ENCODE measurements at places on chromosomes 4 and X.

- no peak for DNase-seq
These were observed 37.9 kb downstream of the EREG start for GRCh38 chr4:74402692-74403456.

DNA sequence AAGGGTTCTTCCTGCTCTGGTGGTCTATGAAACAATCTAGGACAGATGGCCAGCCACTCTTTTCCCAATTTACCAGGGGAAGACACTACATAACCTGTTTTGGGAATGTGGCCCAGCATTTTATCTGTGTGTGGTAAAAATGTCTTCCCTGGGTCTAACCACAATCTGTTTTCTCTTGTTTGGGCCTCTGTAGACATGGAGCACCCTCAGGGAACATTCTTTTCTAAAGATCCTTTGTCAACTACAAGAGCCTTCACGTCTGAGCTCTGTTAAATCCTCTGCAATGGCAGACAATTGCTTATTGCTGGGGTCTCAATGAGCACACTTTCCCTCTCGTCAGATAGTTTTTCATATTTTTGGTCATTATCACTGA is 35.5 kb downstream of the PLAC1 start:
- no peak for DNase-seq

DNA sequence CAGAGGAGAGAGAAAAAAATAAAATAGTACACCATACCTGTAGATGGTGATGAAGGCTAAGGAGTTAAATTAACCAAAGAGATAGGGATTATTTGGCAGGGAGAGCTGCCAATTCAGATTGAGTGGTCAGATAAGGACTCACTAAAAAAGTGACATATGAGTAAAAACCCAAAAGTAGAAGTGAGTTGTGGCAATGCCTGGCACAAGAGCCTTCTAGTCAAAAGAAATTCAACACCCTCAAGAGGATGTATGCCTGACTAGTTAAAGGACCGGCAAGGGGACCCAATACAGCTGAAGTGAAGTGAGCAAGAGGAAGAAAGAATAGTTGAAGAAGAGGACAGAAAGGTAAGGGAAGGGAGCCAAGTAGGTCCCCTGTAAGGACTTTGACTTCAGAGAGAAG is 34.9 kb downstream of the ELF2 start:
- no peak for DNase-seq

GRCh38 chrX:94123062-94123461 is 449.1 kb downstream of the FAM133A start:
- no peak for DNase-seq

GRCh38 chrX:106391284-106391911 is 220.4 kb upstream of the RADX start:
- no peak for DNase-seq

- DNase-seq, result no peak
These were observed 32.9 kb upstream of the DCX start for GRCh38 chrX:111444881-111445280.

- DNase-seq, result no peak
These were observed 9.4 kb downstream of the ADH6 start for GRCh38 chr4:99209671-99210070.

- DNase-seq, result no peak
These were observed 257.0 kb upstream of the AGTR2 start for GRCh38 chrX:115913575-115913974.

GRCh38 chrX:1902901-1903235 is 288.0 kb downstream of the ASMT start:
- DNase-seq, result no peak

GRCh38 chrX:13936521-13937225 is 93.0 kb downstream of the GEMIN8 start:
- no peak for DNase-seq

DNA sequence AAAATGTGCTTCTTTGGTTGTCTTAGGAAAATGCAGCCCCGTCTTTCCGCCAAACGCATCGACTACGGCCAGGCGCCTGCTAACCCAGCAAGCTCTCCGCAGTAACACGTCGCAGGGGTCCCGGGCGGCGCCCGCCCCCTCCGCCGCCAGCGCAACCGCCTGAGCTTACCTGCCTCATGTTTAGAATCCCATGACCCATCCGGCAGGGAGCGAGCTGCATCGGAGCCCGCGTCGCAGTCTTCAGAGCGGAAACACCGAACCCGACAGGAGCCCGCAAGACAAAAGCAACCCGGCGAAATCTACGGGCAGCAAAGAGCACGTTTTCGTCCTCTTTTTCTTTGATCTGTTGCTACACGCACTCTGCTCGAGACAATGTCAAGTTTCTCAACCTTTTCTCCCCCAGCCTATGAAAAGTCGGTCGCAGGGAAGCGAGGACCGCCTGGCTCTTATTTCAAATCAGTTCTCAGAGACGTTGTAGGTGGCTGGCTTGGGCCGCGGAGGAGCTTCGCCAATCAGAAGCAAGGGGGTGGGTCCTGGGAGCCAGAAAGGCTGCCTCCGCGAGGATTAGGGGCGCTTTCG is at the start of gene MID1:
TSS of gene MID1 (minus strand) at position 465 of the 579 bp plus-strand sequence. CDS start 53,038 bp downstream, outside the sequence.
- DNase-seq, result peak; percentile 77

DNA sequence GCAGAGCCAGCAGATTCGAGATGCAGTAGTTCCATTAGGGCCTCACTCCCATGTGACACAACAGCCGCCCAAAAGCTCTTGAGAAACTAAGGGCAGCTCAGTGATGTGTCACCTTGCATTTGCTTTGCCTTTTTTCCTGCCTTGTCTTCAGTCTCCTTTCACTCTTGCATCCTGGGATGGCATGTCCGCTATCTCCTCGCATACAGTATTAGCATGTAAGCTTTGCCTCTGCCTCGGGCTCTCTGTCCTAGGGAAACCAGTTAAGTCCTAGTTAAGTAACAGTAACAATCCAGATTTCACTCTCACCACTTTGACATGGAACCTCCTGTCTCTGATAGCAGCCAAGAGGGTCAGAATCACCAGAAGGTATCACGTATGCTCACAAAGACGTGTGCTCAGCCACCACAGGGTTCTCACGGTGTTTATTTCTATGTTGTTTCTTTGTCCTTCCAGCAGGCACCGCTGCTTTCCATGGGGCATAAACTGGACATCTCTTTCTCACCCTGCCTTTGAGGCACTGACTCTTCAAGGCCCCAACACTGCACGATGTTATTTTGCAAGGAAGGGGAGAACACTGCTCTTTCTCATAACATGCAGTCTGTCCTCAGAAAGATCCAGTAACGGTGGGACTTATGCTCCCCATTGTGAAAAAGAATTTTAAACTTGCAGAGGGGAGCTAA is 26.7 kb upstream of the SORBS2 start:
- DNase-seq, result no peak

GRCh38 chr4:185305979-185306442 is 89.7 kb downstream of the LRP2BP start:
- peak; percentile 56 for DNase-seq

- no peak for DNase-seq
These were observed 70.7 kb upstream of the SLC4A4 start for GRCh38 chr4:71268166-71268565.

GRCh38 chrX:7191681-7192110 is 43.7 kb upstream of the PUDP start:
- DNase-seq, result no peak

DNA sequence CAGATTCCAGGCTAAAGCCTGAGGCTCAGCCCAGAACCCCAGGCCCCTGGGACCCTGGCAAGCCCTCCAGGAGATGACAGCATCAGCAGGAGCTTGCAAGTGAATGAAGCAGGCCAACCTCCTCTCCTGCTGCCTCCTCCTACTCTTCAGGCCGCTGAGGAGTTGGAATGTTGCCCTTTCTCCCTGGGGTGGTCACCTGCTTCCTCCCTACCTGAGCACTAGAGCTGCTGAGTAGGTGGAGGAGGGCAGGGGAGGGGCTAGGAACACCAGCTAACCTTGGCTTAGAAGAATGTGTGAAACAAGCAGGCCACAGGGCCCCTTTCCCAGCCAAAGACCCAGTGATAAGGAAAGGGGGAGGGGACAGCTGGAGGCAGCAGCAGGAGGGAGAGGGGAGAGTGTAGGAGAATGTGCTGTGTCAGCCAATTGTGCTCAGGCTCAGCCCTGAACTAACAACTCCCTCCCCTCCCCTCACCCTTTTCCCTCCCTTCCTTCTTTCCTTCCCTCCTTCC is 58.0 kb downstream of the PJA1 start:
- DNase-seq, result peak; percentile 53

GRCh38 chrX:53695946-53696549 is 9.5 kb upstream of the HUWE1 start:
- DNase-seq, result no peak

DNA sequence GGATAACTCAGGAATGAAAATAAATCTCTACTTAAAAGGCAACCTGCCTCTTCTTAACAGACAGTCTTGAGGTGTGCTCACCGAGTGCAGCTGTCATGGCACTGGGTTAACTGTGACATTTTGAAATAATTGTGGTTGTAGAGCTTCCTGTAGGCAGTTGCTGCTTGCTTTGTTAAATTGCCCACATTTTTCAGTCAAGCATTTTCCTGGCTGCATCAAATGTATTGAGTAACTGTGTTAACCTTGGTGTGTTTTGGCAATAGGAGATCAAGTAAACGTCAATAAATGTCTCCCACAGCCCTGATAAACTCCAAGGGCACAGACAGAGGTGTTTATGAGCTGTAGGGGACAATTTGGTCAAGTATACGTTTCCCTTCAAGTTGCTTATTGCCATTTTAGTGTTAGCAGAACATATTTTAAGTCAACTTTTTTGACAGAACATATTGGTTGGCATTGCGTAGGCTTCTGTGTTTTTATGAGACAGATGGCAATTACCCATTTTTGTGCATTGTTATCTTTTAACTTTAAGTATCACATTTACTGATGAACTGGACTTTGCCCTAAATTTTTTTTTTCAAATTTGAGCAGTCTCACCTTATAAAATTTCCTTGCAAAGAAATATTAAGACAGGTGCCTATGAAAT is 527.4 kb downstream of the C4orf33 start:
- no peak for DNase-seq

- DNase-seq, result no peak
These were observed 26.3 kb downstream of the RTL5 start for GRCh38 chrX:72105436-72105835.

GRCh38 chrX:57177070-57177469 is 39.9 kb upstream of the SPIN2A start:
- DNase-seq, result no peak

DNA sequence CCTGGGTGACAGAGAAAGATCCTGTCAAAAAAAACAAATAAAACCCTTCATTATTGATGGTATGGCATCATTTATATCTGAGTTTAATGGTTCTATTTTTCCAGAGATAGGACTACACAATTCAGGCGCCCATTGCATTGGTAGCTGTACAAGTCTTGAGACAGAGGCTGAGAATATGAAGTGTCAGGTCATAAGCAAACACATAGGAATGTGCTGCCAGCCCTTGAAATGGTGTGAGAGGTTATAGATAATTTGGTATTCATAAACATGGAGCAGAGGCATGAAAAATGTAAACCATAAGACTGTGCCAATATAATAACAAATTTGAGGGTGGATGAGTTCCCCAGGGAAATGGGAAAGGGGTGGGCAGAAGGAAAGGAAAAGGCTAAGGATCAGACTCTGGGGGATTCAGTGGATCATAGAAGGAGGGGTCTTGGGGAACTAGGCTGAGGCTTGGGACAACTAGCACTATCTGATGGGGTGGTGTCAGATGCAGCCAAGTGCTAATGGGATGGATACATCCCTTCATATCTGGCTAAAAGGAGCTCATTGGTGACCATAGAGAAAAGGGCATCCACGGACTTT is 50.8 kb downstream of the MAOA start:
- DNase-seq, result no peak

- peak; percentile 43 for DNase-seq
These were observed 72.6 kb upstream of the TRIM2 start for GRCh38 chr4:153131596-153131995.

DNA sequence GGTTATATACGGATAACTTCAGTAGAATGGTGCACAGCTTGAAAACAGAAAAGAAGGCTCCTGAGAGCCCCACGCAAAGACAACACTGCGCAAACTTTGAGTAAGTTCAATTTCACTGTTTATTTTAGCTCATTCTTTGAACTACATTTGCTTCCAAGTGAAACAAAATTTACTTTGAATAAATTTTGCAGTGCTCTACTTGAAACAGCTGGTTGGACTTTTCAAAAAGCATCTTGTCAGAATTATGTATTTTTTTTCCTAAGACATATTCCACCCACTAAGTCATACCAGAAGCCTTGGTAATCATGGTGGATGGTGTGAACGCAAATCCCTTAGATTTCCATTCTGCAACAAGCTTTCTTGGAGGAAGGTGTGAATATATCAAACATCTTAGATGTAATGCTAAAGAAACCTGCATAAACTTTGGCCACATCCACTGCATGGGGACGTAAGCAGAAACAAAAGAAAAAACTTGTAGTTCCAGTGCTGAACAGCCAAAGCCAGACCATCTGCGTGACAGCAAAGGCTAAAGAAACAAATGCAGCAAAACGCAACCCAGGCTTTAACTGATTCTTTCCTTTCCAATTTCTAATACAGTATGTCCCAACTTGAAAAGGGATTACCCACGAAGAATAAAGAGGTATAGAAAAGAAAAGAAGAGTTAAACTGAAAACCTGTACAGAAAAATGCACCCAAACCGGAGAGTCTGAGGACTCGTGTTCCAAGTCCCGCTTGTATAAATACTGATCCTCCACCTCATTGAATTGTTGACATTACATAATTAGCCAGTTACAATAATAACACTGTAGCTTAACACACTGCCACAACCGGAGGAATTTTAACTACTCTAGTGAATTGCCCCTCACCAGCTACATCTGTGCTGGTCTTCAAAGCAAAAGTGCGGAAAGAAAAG is 90.9 kb downstream of the SH3RF1 start:
- DNase-seq, result peak; percentile 54

- DNase-seq, result no peak
These were observed 907 bp upstream of the ATP10D start for GRCh38 chr4:47484168-47484567.

DNA sequence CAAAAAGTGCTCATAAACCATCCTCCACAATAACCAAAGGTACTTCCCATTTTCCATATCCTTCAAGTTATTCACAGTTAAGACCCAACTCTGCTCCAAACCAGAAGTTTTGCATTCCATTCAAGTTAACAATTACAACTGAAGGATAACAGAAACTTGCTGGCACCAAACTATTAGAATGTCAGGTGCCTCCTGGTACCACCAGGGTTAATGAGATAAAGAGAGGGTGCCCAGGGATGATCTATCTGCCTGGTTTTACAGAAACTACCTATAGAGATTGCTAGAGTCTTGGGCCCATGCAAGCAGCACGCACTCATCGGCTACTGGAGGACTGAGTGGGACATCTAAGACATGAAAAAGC is 114.6 kb downstream of the RBM47 start:
- no peak for DNase-seq
